T-cell (primary cell): ENCODE measurements at places on chromosomes 3 and 15.

DNA sequence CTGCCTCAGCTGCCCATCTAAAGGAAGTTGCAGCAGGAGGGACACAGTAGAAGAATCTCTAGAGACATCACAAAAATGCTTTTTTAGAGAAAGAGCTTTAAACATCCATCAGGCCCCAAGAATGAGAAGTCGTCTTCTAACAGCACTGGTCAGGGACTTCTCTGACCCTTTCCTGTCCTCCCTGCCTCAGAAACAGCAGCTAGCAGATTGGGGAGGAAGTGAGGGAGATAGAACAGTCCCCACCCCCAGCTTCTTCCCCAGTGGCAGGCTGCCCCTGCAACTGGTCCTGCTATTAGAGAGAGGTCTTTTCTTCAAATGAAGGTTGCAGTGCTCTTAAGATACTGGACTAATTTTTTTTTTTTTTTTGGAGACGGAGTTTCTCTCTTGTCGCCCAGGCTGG is 55.1 kb downstream of the PDE8A start:
- H3K36me3 ChIP-seq, result no peaks in the 10 kb centered on the region
- H3K27ac ChIP-seq, result no peak overlapping the region
- no peaks in the 10 kb centered on the region for H3K27me3 ChIP-seq
- no peak for DNase-seq
- H3K4me1 ChIP-seq, result peaks cover 4% of the 10 kb centered on the region

DNA sequence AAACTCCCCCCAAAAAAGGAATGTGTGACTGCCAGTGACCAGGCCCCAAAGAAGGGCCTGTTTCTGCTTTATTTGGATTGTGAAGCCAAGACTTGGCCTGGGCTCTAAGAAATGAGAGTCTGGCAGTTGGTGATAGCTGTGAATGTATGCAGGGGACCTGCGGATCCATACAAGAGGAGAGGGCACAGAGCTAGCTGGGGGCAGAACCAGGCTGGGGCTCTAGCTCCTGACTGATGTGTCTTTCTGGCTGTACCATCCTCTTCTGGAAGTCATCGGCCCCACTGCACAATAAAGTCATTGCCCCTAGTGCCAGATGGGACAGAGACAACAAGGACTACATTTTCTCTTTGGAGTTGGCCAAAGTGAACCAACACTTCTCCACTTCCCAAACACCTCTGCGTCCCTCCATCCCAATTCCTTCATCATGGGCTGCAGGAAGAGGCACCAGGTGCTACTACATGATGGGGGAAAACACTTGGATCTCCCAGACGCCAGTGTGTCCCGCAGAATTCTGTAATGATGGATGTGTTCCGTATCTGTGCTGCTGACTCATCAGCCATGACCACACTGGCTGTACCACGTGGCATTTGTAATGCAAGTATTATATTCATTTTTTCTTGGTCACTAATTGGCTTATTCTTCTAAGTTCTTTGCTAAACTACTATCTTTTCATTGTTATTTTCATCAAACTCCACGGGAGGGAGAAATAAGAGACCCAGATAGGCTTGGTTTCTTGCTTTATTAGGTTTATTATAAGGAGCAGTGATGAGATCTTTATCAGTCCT is 1.7 kb upstream of the PLA2G4F start:
- H3K27ac ChIP-seq, result no peak overlapping the region
- peak; percentile 1 for DNase-seq
- peaks cover 42% of the 10 kb centered on the region for H3K36me3 ChIP-seq

DNA sequence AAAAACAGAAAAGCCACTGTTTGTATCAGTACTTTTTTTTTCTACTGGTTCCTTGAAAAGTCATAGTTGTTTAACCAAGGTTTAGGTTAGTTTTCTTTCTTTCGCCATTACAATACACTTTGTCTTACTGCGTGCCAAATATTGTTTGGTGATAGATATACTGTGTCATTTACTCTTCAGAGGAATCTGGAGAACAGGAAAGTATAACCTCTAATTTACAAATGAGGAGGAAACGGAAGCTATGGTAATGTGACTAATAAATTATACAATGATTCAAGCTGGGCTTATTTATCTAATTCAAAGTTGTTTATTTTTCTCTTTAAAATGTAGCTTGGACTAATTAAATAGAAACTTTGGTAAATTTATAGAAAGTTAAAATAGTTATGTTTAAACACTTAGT is 96.2 kb upstream of the ROBO2 start:
- H3K27me3 ChIP-seq, result no peaks in the 10 kb centered on the region
- no peaks in the 10 kb centered on the region for H3K36me3 ChIP-seq
- no peaks in the 10 kb centered on the region for H3K4me1 ChIP-seq
- DNase-seq, result no peak
- H3K27ac ChIP-seq, result no peak overlapping the region

GRCh38 chr3:100042166-100042981 is 71.9 kb downstream of the FILIP1L start:
- H3K27me3 ChIP-seq, result no peaks in the 10 kb centered on the region
- H3K27ac ChIP-seq, result no peak overlapping the region
- no peaks in the 10 kb centered on the region for H3K36me3 ChIP-seq
- H3K4me3 ChIP-seq, result no peak overlapping the region
- H3K4me1 ChIP-seq, result no peaks in the 10 kb centered on the region

GRCh38 chr3:128922804-128923459 is 43.5 kb downstream of the ACAD9 start:
- peaks cover 18% of the 10 kb centered on the region for H3K4me1 ChIP-seq
- DNase-seq, result peak; percentile 37
- peak overlapping the region; percentile 41 for H3K4me3 ChIP-seq
- H3K36me3 ChIP-seq, result no peaks in the 10 kb centered on the region
- H3K27me3 ChIP-seq, result no peaks in the 10 kb centered on the region
- H3K27ac ChIP-seq, result peak overlapping the region; percentile 53

DNA sequence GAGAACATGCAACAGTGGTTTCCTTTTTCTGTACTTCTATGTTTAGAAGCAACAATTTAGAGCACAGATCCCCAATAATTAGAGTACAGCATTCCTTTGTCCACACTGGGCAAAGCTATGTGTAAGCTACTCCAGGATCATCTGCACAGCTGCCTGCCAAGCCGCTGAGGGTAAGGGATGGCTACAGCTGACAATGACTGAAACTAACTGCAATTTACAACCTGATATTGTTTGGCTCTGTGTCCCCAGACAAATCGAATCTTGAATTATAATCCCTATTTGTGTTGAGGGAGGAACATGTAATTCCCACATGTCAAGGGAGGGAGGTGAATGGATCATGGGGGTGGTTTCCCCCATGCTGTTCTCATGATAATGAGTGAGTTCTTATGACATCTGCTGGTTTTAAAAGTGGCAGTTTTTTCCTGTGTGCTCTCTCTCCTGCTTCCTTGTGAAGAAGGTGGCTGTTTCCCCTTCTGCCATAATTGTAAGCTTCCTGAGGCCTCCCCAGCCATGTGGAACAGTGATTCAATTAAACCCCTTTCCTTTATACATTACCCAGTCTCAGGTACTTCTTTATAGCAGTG is 54.8 kb upstream of the TNFSF10 start:
- peaks cover 46% of the 10 kb centered on the region for H3K4me1 ChIP-seq
- H3K27me3 ChIP-seq, result no peaks in the 10 kb centered on the region
- no peaks in the 10 kb centered on the region for H3K36me3 ChIP-seq
- H3K27ac ChIP-seq, result no peak overlapping the region
- DNase-seq, result no peak
- H3K4me3 ChIP-seq, result no peak overlapping the region

GRCh38 chr3:64518496-64518895 is 169.3 kb downstream of the ADAMTS9 start:
- no peaks in the 10 kb centered on the region for H3K4me1 ChIP-seq
- no peak overlapping the region for H3K4me3 ChIP-seq
- H3K27ac ChIP-seq, result no peak overlapping the region
- H3K27me3 ChIP-seq, result no peaks in the 10 kb centered on the region
- no peaks in the 10 kb centered on the region for H3K36me3 ChIP-seq

- H3K27ac ChIP-seq, result no peak overlapping the region
- H3K36me3 ChIP-seq, result no peaks in the 10 kb centered on the region
- H3K4me3 ChIP-seq, result no peak overlapping the region
- H3K27me3 ChIP-seq, result no peaks in the 10 kb centered on the region
- DNase-seq, result no peak
- H3K4me1 ChIP-seq, result no peaks in the 10 kb centered on the region
These were observed 175.0 kb downstream of the CFAP20DC start for GRCh38 chr3:58874795-58875194.

DNA sequence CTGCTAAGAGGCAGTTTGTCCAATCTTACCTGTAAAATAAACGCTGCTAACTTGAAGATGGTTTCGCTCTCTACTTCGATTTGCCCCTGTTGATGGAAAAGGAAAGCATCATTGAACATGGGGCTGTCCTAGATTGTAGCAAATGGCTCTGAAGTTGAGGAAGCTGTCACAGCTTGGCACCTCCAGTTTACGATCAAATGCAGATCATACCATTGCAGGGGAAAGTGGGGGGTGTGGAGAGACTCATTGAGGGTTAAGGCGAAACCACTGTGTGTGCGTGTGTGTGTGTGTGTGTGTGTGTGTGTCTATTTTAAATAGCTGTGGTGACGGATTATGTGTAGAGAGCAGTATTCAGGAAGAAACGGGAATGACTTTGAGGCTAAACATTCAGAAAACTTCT is 127.6 kb upstream of the LMOD3 start:
- no peak overlapping the region for H3K27ac ChIP-seq
- no peaks in the 10 kb centered on the region for H3K4me1 ChIP-seq
- DNase-seq, result peak; percentile 16
- no peaks in the 10 kb centered on the region for H3K27me3 ChIP-seq
- H3K4me3 ChIP-seq, result peak overlapping the region; percentile 10

DNA sequence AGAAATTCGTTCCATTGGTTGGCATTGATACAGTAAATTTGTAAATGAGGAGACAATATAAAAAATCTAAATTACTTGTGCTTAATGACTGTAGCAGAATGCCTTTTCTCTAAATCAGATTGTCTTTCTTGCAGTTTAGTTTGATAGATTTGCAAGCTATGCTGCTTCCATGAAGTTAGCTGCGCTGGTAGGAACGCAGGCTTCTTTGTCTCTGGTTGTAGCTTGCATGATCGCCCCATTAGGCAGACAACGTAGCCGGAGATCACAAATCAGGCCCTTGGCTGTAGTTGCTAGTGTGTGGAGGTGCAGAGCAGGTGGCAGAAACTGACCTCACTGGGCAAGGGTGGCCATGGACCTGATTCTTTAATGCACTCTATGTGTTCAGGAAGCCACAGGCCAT is 6.1 kb downstream of the ZIC1 start:
- H3K27me3 ChIP-seq, result peaks cover 56% of the 10 kb centered on the region
- peaks cover 3% of the 10 kb centered on the region for H3K4me1 ChIP-seq
- no peak overlapping the region for H3K4me3 ChIP-seq
- H3K27ac ChIP-seq, result no peak overlapping the region
- DNase-seq, result no peak

- no peak for DNase-seq
- H3K27ac ChIP-seq, result no peak overlapping the region
- H3K36me3 ChIP-seq, result no peaks in the 10 kb centered on the region
These were observed 104.5 kb downstream of the RARB start for GRCh38 chr3:25532431-25533162.

DNA sequence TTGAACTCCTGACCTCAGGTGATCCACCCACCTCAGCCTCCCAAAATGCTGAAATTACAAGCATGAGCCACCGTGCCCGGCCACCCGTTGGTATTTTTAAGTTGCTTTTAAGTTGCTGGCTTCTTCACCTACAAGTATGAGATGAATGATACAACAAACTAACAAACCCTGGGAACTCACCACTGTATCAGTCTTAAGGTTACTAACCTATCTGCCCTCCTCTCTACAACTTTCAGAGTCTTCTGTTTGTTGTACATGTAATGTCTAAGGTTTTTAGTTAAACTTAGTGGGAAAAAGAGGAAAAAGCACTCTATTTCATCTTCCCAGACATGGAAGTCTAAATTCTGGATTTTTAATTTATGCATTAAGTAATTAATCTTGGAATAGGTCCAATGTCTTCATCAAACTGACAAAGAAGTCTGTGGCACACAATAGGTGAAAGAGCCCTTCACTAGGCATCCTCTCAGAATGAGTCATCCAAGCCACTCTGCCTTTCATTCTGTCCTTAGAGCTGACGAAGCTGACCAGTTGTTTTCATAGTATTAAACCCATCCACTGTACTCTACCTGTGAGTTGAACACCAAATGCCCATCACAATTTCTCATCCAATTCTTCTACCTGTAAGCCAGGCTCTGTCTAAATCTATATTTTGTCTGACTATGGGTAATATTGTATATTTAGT is 936.1 kb downstream of the TUSC7 start:
- no peaks in the 10 kb centered on the region for H3K4me1 ChIP-seq
- no peaks in the 10 kb centered on the region for H3K36me3 ChIP-seq
- no peak overlapping the region for H3K4me3 ChIP-seq
- H3K27me3 ChIP-seq, result no peaks in the 10 kb centered on the region
- DNase-seq, result no peak

GRCh38 chr15:49741712-49742111 is 120.9 kb downstream of the DTWD1 start:
- H3K27ac ChIP-seq, result no peak overlapping the region
- no peaks in the 10 kb centered on the region for H3K4me1 ChIP-seq
- peaks cover 5% of the 10 kb centered on the region for H3K27me3 ChIP-seq
- H3K4me3 ChIP-seq, result no peak overlapping the region
- no peaks in the 10 kb centered on the region for H3K36me3 ChIP-seq

DNA sequence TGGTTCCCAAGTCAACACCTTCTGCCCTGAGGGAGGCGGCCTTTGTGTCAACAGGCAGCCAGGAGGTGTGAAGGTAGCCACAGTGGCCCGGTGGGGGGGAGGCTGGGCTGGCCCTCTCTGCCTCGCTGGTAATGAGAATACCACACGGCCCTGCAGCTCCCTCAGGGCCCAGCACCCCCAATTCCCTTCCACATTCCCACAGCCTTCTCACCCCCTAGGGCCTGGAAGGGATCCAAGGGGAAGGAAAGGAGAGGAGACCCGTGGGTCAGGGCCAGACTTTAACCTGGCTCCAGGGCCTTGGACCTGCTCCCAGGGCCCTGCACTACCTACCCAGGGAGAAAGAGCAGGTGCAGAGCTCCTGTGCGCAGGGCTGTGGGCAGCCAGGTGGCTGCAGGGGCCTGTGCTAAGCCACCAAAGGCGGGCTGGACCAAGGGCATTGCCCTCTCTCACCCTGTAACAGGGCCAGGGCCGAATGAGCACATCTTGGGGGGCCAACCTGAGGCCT is 8.7 kb upstream of the MESP2 start:
- DNase-seq, result no peak
- H3K27ac ChIP-seq, result no peak overlapping the region
- no peaks in the 10 kb centered on the region for H3K36me3 ChIP-seq
- no peak overlapping the region for H3K4me3 ChIP-seq
- no peaks in the 10 kb centered on the region for H3K4me1 ChIP-seq
- no peaks in the 10 kb centered on the region for H3K27me3 ChIP-seq

GRCh38 chr3:141542989-141543388 is 56.2 kb downstream of the RASA2 start:
- no peak overlapping the region for H3K4me3 ChIP-seq
- peaks cover under 1% of the 10 kb centered on the region for H3K4me1 ChIP-seq
- H3K27me3 ChIP-seq, result no peaks in the 10 kb centered on the region
- no peak for DNase-seq
- H3K27ac ChIP-seq, result no peak overlapping the region

- no peak for DNase-seq
- H3K36me3 ChIP-seq, result no peaks in the 10 kb centered on the region
- peaks cover 21% of the 10 kb centered on the region for H3K4me1 ChIP-seq
- no peaks in the 10 kb centered on the region for H3K27me3 ChIP-seq
- H3K27ac ChIP-seq, result no peak overlapping the region
These were observed 29.9 kb upstream of the ST3GAL6 start for GRCh38 chr3:98733053-98733811.
